ENCODE measurements at places on chromosomes 11 and 22.

GRCh38 chr22:46473021-46473779 lies 64.2 kb downstream of the CELSR1 start:
- DNase-seq, result no peak

GRCh38 chr11:130168105-130168504 lies 8.5 kb downstream of the ST14 start:
- peak; percentile 22 for DNase-seq

GRCh38 chr22:50082197-50082715 lies 3.0 kb downstream of the MLC1 start:
- DNase-seq, result no peak

- DNase-seq, result no peak
These were observed 93.5 kb upstream of the TIMP3 start for GRCh38 chr22:32707971-32708370.

- no peak for DNase-seq
These were observed 294.4 kb downstream of the DDX10 start for GRCh38 chr11:108959105-108959761.

DNA sequence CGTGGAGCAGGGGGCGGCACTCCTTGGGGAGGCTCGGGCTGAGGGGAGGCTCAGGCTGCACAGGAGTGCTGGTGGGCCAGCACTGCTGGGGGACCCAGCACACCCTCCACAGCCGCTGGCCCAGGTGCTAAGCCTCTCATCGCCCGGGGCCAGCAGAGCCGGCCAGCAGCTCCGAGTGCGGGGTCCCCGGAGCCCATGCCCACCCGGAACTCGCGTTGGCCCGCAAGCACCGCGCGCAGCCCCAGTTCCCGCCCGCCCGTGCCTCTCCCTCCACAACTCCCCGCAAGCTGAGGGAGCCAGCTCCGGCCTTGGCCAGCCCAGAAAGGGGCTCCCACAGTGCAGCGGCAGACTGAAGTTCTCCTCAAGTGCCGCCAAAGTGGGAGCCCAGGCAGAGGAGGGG lies 2266.8 kb downstream of the LRRC4C start:
- DNase-seq, result no peak

DNA sequence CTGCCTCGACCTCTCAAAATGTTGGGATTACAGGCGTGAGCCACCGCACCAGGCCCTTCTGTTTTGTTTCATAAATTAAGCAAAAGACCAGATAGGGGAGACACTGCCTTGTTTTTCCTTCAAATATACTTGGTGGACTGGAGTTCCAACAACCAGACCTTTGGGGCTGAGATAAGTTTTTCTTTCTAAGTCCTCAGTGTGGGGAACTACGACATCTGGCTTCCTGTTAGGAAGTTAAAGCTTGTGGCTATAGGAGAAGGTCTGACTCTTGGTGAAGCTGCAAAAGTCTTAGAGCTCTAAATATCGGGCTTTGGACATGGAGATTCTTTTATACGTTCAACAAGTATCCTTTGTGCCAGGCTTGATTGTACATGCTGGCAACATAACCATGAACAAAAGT lies 64.1 kb upstream of the EED start:
- no peak for DNase-seq

DNA sequence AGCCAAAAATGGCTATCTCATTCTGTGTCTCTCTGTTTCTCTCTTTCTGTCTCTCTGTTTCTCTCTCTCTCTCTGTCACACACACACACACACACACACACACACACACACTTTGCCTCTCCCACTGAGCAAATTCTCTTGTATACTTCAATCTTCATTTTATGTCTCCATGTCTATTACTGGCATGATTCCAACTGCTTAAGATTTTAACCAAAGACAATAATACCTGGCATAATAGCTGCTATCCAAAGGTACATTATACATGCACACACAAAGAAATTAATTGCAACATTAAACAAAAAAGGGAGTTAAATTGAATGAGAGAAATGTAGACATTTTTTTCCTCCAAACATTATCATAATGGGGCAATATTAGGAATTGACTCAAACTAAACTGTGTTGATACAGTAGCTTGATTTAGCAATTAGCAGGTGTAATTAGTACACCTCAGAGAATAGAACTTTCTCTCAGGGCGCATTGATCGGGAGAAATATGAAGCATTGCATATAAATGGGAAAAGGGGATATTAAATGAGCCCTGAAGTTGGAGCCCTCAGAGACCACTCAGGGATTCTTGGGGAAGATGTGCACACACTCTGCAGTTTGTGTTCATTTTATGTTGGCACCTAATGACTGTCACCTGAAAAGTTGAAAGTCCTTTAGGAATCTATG lies 17.4 kb upstream of the SLC1A2 start:
- no peak for DNase-seq

DNA sequence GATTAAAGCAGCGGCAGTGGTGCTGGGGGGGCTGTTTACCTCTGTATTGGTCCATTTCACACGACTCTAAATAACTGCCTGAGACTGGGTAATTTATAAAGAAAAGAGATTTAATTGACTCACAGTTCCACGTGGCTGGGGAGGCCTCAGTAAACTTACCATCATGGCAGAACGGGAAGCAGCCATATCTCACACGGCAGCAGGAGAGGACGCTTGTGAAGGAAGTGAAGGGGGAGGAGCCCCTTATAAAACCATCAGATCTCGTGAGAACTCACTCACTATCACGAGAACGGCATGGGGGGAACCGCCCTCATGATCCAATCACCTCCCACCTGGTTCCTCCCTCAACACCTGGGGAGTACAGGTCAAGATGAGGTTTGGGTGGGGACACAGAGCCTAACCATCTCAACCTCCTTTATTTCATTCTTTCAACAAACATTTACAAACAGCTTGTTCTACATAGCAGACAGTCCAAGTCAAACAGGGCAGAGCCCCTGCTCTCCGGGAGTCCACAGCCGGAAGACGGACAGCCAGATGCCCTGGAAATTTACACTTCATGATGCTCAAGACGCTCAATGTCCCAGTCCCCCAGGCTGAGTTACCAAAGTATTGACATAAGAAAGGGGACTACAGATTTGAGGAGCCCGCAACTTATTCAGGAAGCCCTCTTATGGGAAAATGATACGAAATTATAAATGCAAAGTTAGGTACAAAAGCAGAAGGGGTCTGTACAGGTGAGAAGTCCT lies 26.3 kb upstream of the HMGXB4 start:
- DNase-seq, result peak; percentile 4

DNA sequence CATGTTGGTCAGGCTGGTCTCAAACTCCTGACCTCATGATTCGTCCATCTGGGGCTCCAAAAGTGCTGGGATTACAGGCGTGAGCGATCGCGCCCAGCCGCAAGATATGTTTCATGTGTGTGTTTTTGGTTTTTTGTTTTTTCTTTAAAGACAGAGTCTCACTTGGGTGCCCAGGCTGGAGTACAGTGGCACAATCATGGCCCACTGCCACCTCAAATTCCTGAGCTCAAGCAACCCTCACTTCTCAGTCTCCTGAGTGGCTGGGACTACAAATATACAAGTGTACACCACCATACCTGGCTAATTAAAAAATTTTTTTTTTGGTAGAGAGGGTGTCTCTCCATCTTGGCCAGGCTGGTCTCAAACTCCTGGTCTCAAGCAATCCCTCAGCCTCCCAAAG lies 8.4 kb downstream of the TIGD3 start:
- DNase-seq, result no peak

DNA sequence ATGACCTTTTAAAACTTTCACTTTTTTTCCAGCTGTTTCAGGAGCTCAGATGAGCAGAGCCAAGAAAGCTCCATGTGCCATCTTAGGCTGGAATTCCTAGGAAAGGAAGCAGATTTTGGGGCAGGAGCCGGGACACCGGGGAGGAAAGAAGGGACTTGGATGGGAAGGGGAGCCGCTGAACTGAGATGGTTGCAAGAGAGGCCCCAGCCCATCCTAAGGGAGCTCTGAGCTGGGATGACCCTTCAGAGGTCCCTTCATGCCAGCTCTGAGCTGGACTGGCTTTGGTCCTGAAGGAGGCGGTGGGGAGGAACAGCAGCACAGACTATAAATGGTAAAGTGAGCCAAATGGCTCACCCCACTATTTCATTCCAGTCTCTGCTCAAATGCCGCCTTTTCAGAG lies 55.2 kb upstream of the SLC22A12 start:
- no peak for DNase-seq

DNA sequence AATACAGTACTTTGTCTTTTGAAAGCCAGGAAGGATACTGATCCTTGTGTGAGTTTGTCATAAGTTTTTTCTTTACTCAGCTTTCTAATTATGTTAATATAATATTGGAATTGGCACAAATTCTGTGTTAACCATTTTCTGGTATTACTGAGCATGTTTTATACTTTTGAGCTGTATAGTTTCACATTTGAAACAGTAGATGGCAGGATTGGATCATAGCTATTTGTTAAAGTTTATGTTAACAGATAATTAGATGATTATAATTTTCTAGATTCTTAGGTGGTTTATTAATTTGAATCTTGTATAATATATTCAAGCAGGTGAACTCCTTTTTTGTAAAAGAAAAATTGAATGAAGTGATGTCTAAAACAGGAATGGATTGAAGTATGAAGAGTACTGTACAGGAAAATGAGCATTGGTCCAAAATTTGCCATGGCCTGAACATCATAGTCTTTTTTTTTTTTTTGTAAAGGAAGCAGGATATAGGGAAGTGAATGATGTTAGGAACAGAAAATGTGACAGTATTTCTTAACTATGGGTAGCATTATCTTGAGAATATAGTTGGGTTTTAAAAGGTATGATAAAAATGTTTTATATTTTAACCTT lies 102.0 kb downstream of the CYP2R1 start:
- DNase-seq, result no peak

DNA sequence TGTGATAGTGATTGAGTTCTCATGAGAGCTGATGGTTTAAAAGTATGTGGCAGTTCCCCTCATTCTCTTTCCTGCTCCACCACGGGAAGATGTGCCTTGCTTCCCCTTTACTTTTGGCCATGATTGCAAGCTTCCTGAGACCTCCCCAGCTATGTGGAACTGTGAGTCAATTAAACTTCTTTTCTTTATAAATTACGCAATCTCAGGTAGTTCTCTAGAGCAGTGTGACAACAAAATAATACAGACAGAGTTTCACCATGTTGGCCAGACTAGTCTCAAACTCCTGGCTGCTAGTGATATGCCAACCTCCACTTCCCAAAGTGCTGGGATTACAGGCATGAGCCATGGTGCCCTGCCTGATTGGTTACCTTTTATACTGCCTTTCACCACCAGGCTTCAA lies 755.2 kb downstream of the METTL15 start:
- DNase-seq, result no peak

DNA sequence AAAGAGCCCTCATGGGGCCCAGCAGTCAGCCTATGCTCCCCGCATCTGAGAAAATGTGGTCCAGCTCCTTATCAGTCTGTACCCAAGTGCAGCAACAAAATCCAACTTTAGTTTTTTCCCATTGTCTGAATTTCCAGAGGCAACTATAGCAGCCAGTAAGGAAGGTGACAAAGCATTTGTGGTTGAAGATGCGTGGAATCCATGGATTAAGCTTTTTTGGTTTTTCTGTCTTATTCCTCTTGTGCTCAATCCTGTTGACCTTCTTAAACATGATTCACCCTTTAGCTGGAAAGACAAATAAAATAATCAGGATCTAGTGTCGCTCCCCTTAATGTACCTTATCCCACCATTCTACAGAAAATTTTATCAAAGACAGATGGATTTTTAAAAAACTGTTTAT lies 14.3 kb downstream of the GDPD4 start:
- no peak for DNase-seq

GRCh38 chr22:33332538-33332937 lies 274.4 kb upstream of the SYN3 start:
- DNase-seq, result peak; percentile 40

GRCh38 chr22:46009730-46010129 lies 32.8 kb upstream of the WNT7B start:
- DNase-seq, result no peak

Data from RCC 7860 (cell line).